ENCODE measurements at places on chromosomes 12 and 14.

DNA sequence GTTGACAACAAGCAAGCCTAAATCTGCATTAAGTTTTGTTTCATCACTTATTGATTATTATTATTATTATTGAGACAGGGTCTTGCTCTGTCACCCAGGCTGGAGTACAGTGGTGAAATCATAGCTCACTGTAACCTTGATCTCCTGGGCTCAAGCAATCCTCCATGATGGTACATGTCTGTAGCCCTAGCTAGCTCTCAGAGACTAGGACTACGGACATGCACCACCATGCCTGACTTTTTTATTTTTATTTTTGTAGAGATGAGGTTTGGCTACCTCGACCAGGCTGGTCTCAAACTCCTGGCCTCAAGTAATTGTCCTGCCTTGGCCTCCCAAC lies 35.7 kb upstream of the STK38L start:
- H3K27ac ChIP-seq = no peak overlapping the region
- no peaks in the 10 kb centered on the region for H3K4me1 ChIP-seq
- H3K27me3 ChIP-seq = no peaks in the 10 kb centered on the region
- H3K4me3 ChIP-seq = no peak overlapping the region

DNA sequence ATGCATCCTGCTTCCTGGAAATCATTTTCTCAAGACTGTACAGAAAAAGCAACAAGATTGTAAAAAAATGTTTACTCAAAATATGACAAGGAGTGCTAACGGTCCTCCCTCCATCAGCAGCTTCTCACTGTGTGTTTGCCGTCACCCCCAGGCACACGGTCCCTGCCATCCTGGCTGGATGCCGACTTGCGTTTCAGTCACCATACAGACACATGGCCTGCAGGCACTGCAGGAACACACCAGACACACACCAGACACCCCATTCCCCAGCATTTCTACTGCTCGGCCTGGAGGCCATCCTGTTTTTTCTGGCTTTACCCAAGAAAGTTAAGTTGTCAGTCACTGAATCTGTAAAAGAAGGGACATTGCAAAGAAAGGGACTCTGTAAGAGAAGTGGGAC lies 10.8 kb downstream of the KCNK10 start:
- H3K36me3 ChIP-seq = no peaks in the 10 kb centered on the region
- no peaks in the 10 kb centered on the region for H3K4me1 ChIP-seq
- peaks cover 8% of the 10 kb centered on the region for H3K27me3 ChIP-seq
- no peak overlapping the region for H3K27ac ChIP-seq

GRCh38 chr12:116620492-116621191 lies 61.5 kb downstream of the MAP1LC3B2 start:
- no peak overlapping the region for H3K4me3 ChIP-seq
- DNase-seq = no peak
- H3K4me1 ChIP-seq = peaks cover 40% of the 10 kb centered on the region
- H3K27ac ChIP-seq = peak overlapping the region; percentile 34

GRCh38 chr12:18895946-18896345 lies 158.0 kb downstream of the CAPZA3 start:
- no peaks in the 10 kb centered on the region for H3K27me3 ChIP-seq

DNA sequence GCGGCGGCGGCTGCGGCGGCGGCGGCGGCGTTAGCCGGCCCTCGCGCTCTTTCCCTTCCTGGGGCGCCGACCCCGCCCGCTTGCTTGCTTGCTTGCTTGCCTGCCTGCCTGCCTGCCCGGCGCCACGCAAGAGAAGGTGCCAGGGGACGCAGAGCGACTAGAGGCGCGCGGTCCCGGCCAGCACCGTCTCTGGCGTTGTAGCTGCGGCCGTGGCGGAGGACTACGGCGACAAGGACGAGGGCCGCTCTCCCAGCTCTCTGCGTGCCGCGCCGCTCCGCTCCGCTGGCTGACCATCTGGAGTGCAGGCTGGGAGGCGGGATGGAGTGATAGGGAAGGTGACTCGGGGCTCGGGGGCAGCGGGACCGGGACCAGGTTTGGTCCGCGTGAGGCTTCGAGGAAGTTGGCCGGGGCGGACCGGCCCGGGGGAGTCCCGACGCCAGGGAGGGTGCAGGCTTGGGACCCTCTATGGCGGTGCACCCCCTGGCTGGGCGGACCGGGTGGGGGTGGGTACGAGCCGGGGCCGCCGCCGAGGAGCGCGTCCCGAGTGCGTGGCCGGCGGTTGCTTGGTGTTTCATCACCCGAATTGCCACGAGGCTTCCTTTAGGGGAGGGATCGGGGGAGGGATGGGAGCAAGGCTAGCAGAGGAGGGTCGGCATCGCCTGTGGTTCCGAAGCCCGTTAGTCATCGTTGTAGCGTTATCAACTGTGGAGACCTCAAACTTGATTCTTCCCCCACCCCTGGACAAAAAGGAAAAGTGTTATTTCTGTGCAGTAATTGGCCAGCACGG lies 471 bp downstream of the XPOT start:
- H3K27me3 ChIP-seq = peaks cover 5% of the 10 kb centered on the region
- H3K4me3 ChIP-seq = peak overlapping the region; percentile 97
- H3K4me1 ChIP-seq = peaks cover 64% of the 10 kb centered on the region
- H3K36me3 ChIP-seq = peaks cover 7% of the 10 kb centered on the region
- H3K27ac ChIP-seq = peak overlapping the region; percentile 100

DNA sequence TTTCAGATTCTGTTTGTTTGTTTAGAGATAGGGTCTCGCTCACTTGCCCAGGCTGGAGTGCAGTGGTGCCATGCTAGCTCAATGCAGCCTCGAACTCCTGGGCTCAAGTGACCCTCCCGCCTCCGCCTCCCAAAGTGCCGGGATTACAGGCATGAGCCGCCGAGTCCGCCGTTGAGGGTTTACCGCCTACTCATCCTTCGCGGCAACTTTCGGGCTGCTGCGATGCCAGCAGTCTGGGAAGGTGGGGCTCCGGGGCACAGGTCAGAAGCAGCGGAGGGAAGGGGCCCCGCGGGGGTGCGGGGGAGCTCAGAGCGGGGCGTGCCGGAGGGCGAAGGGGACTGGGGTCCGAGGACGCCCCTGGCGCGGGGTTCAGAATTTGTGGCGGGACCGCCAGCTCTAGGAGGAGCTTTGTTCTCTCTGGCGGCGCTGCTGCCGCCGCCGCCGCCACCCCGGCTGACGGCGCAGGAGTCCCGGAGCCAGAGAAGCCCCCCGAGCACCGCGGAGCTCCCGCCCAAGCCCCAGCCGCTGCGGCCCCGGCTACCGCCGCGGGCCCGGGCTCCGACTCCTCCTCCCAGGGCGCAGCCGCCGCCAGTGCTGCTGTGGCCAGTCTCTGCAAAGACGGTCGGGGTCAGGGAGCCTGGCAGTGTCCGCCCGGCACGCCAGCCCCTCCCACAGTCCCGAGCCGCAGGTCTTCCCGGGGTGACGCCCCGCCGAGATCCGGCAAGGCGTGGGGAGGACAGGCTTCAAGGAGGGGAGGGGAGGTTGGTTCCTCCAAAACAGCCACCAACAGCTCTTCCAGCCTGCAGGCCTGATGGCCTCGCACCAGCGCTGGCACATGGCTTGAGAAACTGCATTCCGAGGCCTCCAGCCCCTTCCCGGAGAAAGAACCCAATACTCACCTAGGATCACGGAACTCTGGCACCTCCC lies 10.9 kb upstream of the KRT77 start:
- H3K27me3 ChIP-seq = peaks cover 43% of the 10 kb centered on the region
- H3K27ac ChIP-seq = no peak overlapping the region
- H3K36me3 ChIP-seq = no peaks in the 10 kb centered on the region
- H3K4me3 ChIP-seq = peak overlapping the region; percentile 80
- DNase-seq = peak; percentile 75

DNA sequence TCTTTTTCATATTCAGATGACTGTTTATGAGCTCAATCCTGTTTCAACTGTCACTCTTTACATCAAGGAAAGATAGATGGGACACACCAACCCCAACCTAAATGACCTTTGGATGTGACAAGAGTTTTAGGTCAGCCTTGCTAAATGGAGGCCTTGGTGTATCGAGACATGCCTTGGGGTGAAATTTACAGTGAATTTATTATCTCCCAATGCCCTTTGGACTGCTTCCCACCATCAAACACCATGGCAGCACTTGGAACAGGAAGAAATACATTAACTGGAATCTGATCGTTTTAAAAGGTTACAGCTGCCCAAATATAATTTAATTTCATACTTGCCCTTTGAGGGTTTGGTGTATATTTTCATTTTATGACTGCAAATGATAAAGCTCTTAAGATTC lies 327.6 kb downstream of the SOX5 start:
- H3K36me3 ChIP-seq = no peaks in the 10 kb centered on the region
- H3K27ac ChIP-seq = peak overlapping the region; percentile 75
- H3K27me3 ChIP-seq = no peaks in the 10 kb centered on the region
- no peak overlapping the region for H3K4me3 ChIP-seq

- H3K27ac ChIP-seq = no peak overlapping the region
- H3K4me3 ChIP-seq = no peak overlapping the region
- DNase-seq = no peak
- no peaks in the 10 kb centered on the region for H3K4me1 ChIP-seq
These were observed 91.7 kb upstream of the PELI2 start for GRCh38 chr14:56026506-56026905.

DNA sequence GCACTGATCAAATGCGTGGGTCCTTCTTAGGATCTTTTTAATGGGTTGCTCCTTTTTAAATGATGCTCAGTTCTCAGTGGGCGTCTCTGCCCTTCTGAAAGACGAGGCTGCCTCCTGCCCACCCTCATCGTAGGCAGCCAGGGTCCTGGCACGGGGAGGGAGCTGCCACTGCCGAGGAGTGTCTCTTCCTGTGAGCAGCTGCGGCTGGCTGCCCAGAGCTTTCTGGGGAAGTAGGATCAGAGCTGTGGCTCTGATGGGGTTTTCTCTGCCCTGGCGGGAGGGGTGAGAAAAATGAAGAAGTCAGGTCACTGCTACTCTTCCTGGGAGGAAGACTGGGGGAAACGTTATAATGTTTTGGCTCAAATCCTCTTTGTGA lies 31.1 kb upstream of the BEGAIN start:
- H3K4me3 ChIP-seq = no peak overlapping the region
- DNase-seq = no peak
- peaks cover 50% of the 10 kb centered on the region for H3K4me1 ChIP-seq
- no peaks in the 10 kb centered on the region for H3K36me3 ChIP-seq

GRCh38 chr14:33647385-33647786 lies 303.5 kb downstream of the EGLN3 start:
- H3K27me3 ChIP-seq = peaks cover 3% of the 10 kb centered on the region
- no peak overlapping the region for H3K4me3 ChIP-seq
- H3K36me3 ChIP-seq = no peaks in the 10 kb centered on the region
- peaks cover 41% of the 10 kb centered on the region for H3K4me1 ChIP-seq
- no peak for DNase-seq

GRCh38 chr12:131761638-131762037 lies 50.7 kb downstream of the SFSWAP start:
- H3K36me3 ChIP-seq = peaks cover 88% of the 10 kb centered on the region
- no peak overlapping the region for H3K4me3 ChIP-seq
- H3K27me3 ChIP-seq = no peaks in the 10 kb centered on the region
- peaks cover 10% of the 10 kb centered on the region for H3K4me1 ChIP-seq

- H3K27ac ChIP-seq = peak overlapping the region; percentile 2
- peak overlapping the region; percentile 51 for H3K4me3 ChIP-seq
- H3K36me3 ChIP-seq = peaks cover 5% of the 10 kb centered on the region
- H3K4me1 ChIP-seq = peaks cover 15% of the 10 kb centered on the region
These were observed 1.6 kb downstream of the IRAK4 start for GRCh38 chr12:43760396-43760795.

DNA sequence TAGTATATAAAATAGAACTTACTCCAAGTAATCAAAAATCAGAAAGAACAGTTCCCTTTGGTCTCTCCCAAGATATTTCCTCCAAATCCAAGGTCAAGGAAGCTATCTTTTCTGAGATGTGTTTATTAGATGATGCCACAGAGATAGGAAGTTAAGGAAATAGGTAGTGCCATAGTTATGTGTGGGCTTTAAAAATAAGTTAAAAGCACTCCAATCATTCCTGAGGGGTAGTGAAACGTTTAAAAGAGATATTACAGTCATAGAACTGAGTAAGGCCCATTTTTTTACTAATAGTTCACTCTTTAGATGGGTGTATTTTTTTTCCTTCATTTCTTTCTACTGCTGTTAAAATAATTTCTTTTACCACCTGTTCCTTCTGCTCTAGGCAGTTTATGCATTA lies 1630.9 kb upstream of the SEL1L start:
- H3K27me3 ChIP-seq = peaks cover 2% of the 10 kb centered on the region
- no peaks in the 10 kb centered on the region for H3K36me3 ChIP-seq
- no peak for DNase-seq
- no peak overlapping the region for H3K4me3 ChIP-seq
- no peak overlapping the region for H3K27ac ChIP-seq
- H3K4me1 ChIP-seq = no peaks in the 10 kb centered on the region

DNA sequence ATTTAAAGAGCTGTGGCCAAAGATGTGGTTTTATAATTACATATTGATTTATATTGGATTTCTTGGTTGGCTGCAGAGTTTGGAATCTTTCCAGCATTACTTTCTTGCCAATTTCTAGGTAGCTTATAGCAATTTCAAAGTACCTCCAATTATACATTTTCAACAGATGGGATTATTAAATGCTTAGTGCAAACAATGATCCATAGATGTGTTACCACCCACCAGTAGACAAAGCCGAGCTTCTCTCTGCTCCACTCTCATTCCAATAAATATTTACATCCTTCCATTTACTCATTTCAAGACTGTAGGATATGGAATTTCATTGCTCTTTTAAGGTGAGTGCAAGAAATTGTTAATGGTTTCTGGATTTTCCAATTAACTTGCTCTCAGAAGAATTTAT lies 21.6 kb upstream of the TMCC3 start:
- H3K4me1 ChIP-seq = peaks cover 40% of the 10 kb centered on the region
- no peak overlapping the region for H3K4me3 ChIP-seq
- no peaks in the 10 kb centered on the region for H3K36me3 ChIP-seq
- H3K27ac ChIP-seq = no peak overlapping the region
- H3K27me3 ChIP-seq = peaks cover 3% of the 10 kb centered on the region

GRCh38 chr12:118498171-118498570 lies 121.8 kb downstream of the SUDS3 start:
- no peaks in the 10 kb centered on the region for H3K36me3 ChIP-seq
- no peak overlapping the region for H3K27ac ChIP-seq
- peaks cover 12% of the 10 kb centered on the region for H3K4me1 ChIP-seq
- peaks cover 6% of the 10 kb centered on the region for H3K27me3 ChIP-seq
- H3K4me3 ChIP-seq = no peak overlapping the region

DNA sequence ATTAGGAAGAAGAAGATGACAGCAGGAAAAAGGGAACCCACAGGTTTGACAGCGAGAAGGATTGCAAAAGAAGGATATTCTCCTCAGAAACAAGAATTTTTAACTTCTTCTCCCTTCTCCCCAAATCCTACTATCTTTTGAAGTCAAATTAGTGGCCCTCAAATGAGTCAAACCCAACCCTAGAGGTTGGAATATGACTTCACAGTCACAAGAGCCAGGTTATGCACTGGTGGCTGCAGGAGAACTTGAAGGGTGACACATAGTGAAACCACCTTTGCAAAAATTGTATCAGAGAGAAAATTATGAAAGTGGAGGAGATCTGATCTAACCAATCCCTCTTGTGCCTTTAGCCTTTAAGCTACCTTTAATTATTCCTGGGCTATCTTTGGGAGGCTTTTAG lies 386.2 kb upstream of the CCDC196 start:
- no peaks in the 10 kb centered on the region for H3K4me1 ChIP-seq
- peaks cover 8% of the 10 kb centered on the region for H3K27me3 ChIP-seq
- DNase-seq = no peak
- H3K36me3 ChIP-seq = no peaks in the 10 kb centered on the region
- no peak overlapping the region for H3K4me3 ChIP-seq

GRCh38 chr12:9050521-9051157 lies 61.3 kb downstream of the KLRG1 start:
- no peak overlapping the region for H3K27ac ChIP-seq
- H3K4me3 ChIP-seq = no peak overlapping the region
- H3K36me3 ChIP-seq = peaks cover 5% of the 10 kb centered on the region
- DNase-seq = no peak
- H3K4me1 ChIP-seq = no peaks in the 10 kb centered on the region
- no peaks in the 10 kb centered on the region for H3K27me3 ChIP-seq

Data from nephron progenitor cell (in vitro differentiated cells).